ENCODE measurements at places on chromosomes 11 and 22. TPM values are rescaled to one million over a fixed set of nuclear protein-coding genes. Genes with fewer than 3 reads are reported as not detected.
A peak's percentile ranks its signal among the peaks of the same experiment; 100 is the strongest.

OR5AR1 gene
- not detected for total RNA-seq

LRRN4CL gene
- total RNA-seq = 0.57 TPM

WBP2NL gene
- total RNA-seq = 4.9 TPM

KRTAP5-1 gene
- not detected for total RNA-seq

KCNK7 gene
- 1.1 TPM for total RNA-seq

FGF19 gene
- 0.09 TPM for total RNA-seq

TMEM191B gene
- not detected for total RNA-seq

PLAAT5 gene
- total RNA-seq = 1.1 TPM

BEST1 gene
- total RNA-seq = 4.9 TPM

MS4A6E gene
- not detected for total RNA-seq

PGA5 gene
- total RNA-seq = not detected

SMIM35 gene
- total RNA-seq = 0.17 TPM

GRCh38 chr11:103812680-103813079 lies 223.8 kb upstream of the DDI1 start:
- no peak overlapping the region for H3K27ac ChIP-seq
- H3K4me3 ChIP-seq = no peak overlapping the region
- no peaks in the 10 kb centered on the region for H3K27me3 ChIP-seq
- no peaks in the 10 kb centered on the region for H3K4me1 ChIP-seq
- no peak for DNase-seq

DNA sequence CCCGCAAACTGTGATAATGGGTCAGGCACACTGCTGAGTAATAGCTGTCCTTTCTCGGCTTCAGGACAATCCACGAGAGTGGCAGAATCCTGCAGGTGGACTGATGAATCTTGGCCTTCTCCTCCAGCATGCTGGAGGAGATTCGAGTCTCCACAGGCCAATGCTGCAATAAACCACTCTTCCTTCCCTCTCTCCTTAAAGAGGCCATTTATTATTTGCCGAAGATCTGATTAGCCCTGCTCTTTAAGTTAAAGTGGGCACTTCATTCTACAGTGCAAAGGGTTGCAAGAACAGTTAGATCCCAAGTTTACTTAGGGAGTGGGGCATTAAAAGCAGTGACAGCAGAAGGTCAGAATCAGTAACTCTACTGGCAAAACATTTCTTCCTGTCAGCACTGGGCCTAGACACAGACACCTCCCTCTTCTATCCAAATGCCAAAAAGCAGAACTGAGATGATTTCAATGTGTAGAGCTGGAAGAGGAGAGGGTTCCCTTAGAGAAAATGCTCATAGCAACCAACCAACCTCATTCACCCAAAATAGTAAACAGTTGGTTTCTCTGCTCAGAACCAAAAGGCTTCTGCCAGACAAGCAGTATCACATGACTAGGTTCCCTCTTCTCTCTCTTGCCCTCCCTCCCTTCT lies 121.7 kb downstream of the SGSM3 start:
- H3K36me3 ChIP-seq = no peaks in the 10 kb centered on the region
- H3K4me3 ChIP-seq = no peak overlapping the region
- DNase-seq = peak; percentile 87
- H3K4me1 ChIP-seq = peaks cover 2% of the 10 kb centered on the region
- H3K27ac ChIP-seq = peak overlapping the region; percentile 35
- no peaks in the 10 kb centered on the region for H3K27me3 ChIP-seq

- H3K27ac ChIP-seq = no peak overlapping the region
- DNase-seq = no peak
- no peaks in the 10 kb centered on the region for H3K4me1 ChIP-seq
Observed at GRCh38 chr11:132971351-132971750, 561.0 kb downstream of the OPCML start.

GRCh38 chr11:2701230-2701629 lies 1.4 kb upstream of the KCNQ1OT1 start:
- no peaks in the 10 kb centered on the region for H3K27me3 ChIP-seq
- no peak overlapping the region for H3K27ac ChIP-seq
- H3K4me1 ChIP-seq = no peaks in the 10 kb centered on the region

DNA sequence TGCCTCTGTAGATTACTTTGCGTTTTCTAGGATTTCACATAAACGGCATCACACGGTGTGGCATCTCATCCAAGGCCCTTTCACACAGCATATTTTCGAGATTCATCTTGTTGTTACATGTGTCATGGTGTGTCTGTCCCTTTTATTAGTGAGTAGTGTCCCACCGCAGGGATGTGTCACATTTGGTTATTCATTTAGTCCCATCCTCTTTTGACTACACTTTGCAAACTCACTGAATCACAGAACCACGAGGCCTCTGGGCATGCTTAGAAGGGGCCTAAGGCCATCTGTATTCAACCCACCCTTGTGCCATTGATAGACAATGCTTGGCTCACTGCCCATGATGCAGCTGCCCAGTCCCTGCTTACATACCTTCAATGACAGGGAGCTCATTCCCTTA lies 4.2 kb upstream of the RAC2 start:
- H3K27ac ChIP-seq = no peak overlapping the region
- H3K36me3 ChIP-seq = no peaks in the 10 kb centered on the region
- no peaks in the 10 kb centered on the region for H3K4me1 ChIP-seq
- DNase-seq = no peak
- H3K4me3 ChIP-seq = no peak overlapping the region
- H3K27me3 ChIP-seq = no peaks in the 10 kb centered on the region

- H3K27me3 ChIP-seq = no peaks in the 10 kb centered on the region
- DNase-seq = no peak
- peaks cover 41% of the 10 kb centered on the region for H3K36me3 ChIP-seq
- no peak overlapping the region for H3K4me3 ChIP-seq
- no peak overlapping the region for H3K27ac ChIP-seq
Observed at GRCh38 chr11:64218628-64219353, 7.2 kb downstream of the TRPT1 start.

DNA sequence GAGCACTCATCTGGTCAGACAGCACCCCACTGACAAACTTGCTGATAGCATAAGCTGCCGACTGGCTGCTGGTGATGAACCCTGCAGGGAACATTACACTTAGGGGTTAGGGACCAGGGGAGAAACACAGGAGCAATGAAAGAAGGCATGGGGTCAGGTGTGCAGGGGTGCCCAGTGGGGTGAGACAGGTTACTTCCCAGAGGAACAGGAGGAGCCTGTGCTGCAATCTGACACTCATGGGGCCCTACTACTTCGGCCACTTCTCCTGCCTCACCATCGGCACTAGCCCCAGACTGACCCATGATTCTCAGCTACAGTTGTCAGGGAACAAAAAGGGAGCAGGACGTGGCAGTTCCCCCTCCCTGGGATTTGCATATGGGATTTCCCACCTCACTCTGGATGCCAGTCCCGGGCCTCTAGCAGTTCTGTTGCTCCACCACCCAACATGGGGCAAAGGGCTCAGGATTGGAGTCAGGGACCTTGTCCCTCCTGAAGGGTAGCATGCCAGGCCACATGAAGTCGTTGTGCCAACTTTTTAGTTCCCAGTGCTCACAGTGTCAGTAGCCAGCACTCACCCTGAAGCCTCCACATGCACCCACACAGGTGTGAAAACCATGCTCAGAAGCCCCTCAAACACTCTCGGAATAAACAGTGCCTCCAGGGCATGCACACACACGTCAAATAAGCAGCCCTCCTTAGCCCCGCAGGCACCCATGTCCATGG lies 2.2 kb downstream of the SLC37A4 start:
- no peak overlapping the region for H3K27ac ChIP-seq
- H3K27me3 ChIP-seq = no peaks in the 10 kb centered on the region
- no peak overlapping the region for H3K4me3 ChIP-seq
- DNase-seq = no peak
- no peaks in the 10 kb centered on the region for H3K36me3 ChIP-seq

GRCh38 chr11:55942785-55943392 lies 6.7 kb upstream of the OR5I1 start:
- H3K4me1 ChIP-seq = no peaks in the 10 kb centered on the region
- no peak overlapping the region for H3K27ac ChIP-seq
- no peaks in the 10 kb centered on the region for H3K36me3 ChIP-seq

DNA sequence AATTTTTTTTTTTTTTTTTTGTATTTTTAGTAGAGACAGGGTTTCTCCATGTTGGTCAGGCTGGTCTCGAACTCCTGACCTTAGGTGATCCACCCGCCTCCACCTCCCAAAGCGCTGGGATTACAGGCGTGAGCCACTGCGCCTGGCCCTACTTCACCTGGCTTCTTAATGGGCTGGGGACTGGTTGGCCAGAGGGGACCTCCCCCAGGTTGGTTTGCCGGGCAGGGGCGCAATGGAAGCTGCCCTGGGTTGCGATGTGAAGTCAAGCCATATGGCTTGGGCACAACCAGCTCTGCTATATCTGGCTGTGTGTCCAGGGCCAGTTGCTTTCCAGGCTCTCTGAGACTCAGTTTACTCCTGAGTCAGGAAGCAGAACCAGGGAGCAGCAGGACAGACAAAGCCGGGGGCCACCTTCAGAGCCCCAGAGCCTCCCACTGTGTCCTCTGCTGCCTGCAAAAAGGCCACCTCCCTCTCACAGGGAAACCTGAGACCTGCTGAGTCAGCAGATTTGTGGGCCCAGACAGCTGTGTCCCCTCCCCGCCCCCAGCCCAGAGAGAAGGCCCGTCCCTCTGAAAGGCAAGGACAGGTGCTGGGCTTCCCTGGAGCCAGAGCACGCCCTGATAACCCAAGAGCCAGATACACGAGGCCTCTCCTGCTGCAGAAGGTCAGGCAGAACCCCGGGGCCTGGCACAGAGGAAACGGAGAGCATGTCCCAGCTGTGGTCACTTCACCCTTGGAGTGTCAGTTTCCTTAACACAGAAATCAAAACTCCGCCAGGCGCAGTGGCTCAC lies 29.2 kb upstream of the DAGLA start:
- H3K27me3 ChIP-seq = no peaks in the 10 kb centered on the region
- no peak overlapping the region for H3K27ac ChIP-seq
- no peaks in the 10 kb centered on the region for H3K36me3 ChIP-seq
- no peak overlapping the region for H3K4me3 ChIP-seq

GRCh38 chr11:47267876-47268275 lies 2.1 kb upstream of the MADD start:
- no peak overlapping the region for H3K27ac ChIP-seq
- H3K4me1 ChIP-seq = peaks cover 12% of the 10 kb centered on the region
- no peak for DNase-seq
- H3K36me3 ChIP-seq = no peaks in the 10 kb centered on the region

DNA sequence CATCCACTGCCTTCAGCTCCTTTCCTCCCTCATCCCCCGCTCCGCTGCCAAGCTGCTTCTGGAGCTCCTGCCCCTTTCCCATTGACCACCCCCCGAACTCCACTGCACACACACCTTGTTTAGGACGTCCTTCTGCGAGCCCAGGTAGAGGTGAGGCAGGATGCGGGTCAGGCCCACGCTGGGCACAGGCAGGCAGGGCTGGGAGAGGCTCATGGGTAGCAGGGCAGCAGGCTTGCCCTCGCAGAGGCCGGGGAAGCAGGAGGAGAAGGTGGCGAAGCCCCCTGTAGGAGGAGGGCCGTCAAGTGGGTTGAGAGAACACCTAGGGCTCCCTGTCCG lies 13.3 kb downstream of the DUSP8 start:
- no peaks in the 10 kb centered on the region for H3K4me1 ChIP-seq
- no peak overlapping the region for H3K4me3 ChIP-seq
- no peak for DNase-seq
- peaks cover 5% of the 10 kb centered on the region for H3K27me3 ChIP-seq
- no peaks in the 10 kb centered on the region for H3K36me3 ChIP-seq

DNA sequence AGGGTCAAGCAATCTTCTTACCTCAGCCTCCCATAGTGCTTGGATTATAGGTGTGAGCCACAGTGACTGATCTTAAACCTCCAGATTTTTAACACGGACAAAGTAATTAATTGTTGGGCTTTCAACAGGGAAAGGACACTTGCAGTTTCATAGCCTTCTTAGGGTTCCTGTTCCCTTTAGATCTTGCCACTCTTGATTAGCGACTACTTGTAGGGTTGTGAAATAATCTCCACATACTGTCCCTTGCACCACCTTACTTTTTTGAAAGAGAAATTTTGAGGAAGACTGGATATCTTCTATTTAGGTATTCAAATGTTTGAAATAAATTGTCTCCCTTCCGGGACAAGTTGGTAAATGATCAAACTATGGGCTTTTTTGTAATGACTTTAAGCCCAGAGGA lies 7.6 kb downstream of the MS4A4E start:
- no peaks in the 10 kb centered on the region for H3K27me3 ChIP-seq
- no peak overlapping the region for H3K4me3 ChIP-seq
- no peak for DNase-seq
- no peaks in the 10 kb centered on the region for H3K36me3 ChIP-seq

DNA sequence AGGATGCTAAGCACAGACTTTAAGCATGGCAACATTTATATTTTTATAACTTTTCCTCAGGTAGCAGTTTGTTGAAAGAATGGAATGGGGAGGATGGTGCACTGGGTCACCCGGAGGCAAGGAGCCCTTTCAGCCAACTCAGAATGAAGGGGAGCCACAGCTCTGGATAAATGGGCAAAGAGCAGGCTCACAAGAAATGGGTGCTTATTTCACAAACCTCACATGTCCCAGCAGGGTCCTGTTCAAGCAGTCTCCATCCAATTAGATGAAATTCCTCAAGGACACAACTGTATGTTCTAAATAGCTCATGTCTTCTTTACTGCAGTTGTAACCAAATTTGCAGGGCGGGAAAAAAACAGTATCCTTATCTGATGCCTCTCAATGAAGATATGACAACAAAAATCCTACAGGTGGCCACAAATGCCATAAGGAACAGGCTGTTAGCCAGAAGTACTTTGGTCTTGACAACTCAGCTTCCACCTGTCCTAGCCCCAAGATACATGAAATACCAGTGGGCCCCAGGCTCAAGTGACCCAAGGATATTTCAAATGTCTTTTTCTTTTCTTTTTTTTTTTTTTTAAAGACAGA lies 48.2 kb downstream of the MAPK1 start:
- H3K4me3 ChIP-seq = no peak overlapping the region
- no peaks in the 10 kb centered on the region for H3K4me1 ChIP-seq
- H3K27ac ChIP-seq = no peak overlapping the region

DNA sequence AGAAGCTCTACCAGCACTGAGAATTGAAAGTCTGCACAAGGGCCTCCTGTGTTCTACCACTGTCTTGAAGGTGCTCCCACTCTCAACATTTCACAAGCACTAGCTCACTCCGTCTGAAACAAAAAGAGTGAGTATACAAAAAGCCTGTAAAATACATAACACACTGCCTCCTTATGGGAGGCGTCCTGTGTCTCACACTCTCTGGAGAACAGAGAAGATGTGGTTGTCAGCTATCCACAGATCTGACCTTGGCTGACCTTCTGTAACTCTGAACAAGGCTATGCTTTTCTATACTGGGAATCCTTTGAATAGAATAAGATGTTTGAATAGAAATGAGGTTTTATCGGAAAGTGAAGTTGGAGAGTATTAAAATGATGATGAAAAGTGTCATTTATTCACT lies 171.3 kb upstream of the TMEM45B start:
- no peaks in the 10 kb centered on the region for H3K27me3 ChIP-seq
- DNase-seq = no peak
- no peak overlapping the region for H3K4me3 ChIP-seq
- H3K36me3 ChIP-seq = no peaks in the 10 kb centered on the region

DNA sequence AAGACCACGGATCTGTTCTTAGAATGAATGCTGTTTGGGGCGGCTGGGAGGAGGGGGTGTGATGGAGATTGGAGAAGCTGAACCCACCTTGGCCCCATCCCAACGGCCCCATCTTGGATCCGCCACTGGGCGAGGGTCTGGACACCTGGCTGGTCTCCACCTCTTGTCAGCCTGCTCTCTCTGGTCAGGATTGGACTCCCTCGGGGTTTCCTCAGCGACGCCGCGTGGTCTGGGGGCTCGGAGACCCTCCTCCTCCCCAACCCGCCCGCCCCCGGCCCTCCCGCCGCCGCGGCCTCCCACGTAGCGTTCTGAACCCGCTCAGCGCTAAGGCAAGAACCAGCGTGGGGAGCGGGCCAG lies 4.3 kb upstream of the FLI1 start:
- H3K27ac ChIP-seq = no peak overlapping the region
- H3K4me3 ChIP-seq = no peak overlapping the region
- no peaks in the 10 kb centered on the region for H3K36me3 ChIP-seq
- DNase-seq = peak; percentile 19

GRCh38 chr11:68840661-68841653 lies 759 bp downstream of the CPT1A start:
- H3K4me3 ChIP-seq = peak overlapping the region; percentile 85
- H3K27me3 ChIP-seq = no peaks in the 10 kb centered on the region
- DNase-seq = peak; percentile 62
- no peaks in the 10 kb centered on the region for H3K36me3 ChIP-seq

Data from lung (tissue), 17 donors.